ENCODE measurements at places on chromosomes 16 and 17.

GRCh38 chr17:34207572-34207971 lies 47.5 kb upstream of the CCL2 start:
- no peak for DNase-seq

GRCh38 chr16:88453217-88453531 lies at the start of gene ZFPM1:
TSS of gene ZFPM1 (plus strand) at chr16:88453280. CDS start at chr16:88453639, 359 bp downstream.
- DNase-seq = no peak

DNA sequence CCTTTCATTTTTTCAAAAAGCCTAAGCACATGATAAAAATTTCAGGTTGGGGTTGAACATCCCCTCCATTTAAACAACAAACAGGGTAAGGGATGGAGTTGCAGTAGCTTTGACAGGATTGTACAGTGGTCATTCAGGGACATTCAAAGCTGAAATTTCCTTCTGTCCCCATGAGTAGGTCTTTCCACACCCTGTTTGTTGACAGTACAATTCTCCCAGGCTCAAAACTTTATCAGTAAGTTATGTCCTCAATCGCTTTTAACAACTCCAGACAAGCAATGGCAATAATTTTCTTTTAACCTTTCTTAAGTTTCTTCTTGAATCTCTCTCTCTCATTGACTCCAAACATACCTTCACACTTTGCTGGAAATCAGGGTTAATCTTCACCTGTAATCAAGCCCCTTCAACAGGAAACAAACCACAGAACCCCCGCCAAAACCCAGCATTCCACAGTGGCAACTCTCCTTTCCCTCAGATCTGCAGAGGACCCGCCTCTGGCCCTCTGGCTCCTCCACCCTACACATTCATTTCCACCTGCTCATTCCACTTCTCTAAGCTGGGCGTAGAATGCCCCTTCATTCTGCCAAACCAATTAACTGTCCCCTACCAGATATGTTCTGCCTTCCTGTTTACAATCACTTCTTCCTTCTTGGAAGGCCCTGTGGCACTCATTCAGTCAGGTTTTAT lies 20.7 kb downstream of the TXNDC11 start:
- no peak for DNase-seq

DNA sequence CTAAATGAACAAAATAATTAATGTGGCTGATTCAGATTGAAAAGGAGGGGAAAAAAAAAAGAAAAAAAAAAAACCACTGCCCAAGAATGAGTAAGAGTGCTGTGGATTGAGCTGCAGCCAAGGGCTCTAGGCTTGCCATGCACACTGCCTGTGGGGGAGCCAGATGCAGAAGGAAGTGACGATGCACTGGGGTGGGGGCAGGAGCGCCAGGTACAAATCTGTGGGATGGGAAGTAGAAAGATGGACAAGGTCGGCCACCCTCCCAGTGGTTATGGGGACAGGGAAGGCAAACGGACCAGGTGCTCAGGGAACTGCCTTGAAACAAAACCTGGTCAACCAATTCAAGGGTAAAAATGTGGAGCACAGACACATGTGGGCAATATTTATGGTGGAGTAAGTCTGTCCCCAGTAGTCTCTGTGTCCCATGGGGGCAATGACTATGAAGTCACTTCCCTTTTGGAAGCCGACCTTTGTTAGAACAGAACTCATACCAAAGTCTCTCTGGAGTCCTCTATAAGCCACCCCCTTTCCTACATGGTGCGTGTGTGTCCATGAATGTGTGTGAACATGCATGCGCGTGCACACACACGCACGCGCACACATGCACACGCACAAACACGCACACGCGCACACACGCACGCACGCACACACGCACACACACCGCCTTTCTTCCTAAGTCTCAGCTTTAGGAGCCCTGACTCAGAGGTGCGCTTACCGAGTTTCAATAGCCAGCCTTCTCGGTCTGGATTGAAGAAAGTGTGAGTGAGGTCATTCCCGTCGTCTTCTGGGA lies 84.3 kb downstream of the CYTH1 start:
- DNase-seq = no peak

DNA sequence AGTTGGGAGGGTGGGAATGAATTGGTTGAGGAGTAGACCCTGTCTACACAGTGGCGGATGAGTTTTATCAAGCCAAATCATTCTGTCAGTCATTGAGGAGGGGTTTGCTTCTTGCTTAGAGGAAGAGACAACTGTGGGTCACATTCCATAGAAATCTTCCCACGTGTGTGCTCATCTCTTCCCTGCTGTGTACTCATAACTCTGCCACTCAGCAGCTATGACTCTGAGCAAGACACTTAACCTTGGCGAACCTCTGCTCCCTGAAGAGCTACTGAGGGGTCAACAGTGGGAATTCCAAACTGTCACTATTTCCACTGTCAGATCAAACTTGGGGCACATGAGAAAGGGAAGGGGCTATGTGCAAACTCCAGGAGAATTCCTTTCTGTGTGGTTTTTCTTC lies 72.6 kb upstream of the COX10 start:
- DNase-seq = no peak

- no peak for DNase-seq
Observed at GRCh38 chr17:57462007-57462579, 205.8 kb downstream of the MSI2 start.

DNA sequence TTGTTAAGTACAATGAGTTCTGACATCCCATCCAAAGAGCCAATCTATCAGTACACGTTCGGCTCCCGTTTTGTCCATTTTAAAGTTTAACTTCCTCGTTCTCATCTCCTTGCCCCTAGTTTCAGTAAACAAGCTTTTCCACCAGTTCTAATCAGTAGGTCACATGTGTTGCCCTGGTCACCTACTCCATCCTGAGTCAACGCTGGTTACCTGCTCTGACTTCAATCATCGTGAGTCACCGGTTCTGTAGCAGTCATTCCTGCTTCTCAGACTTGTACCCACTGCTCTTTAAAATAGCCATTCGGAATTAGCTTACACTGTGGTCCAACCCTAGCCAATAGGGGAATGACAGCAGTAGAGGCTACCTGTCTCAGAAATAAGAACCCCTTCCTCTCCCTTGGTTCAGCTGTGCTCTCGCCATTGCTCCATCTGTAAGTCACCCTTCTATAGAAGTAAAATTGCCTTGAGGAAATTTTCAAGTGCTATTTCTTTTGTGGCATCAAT lies 191.0 kb downstream of the CPPED1 start:
- DNase-seq = peak; percentile 67

GRCh38 chr16:83100679-83101078 lies 473.9 kb downstream of the CDH13 start:
- DNase-seq = no peak
